Stimulated activated CD4-positive, alpha-beta T cell treated with anti-CD3 and anti-CD28 coated beads, TNF-alpha, amount 100 ng/mL, for 24 hours (primary cell): ENCODE measurements at places on chromosomes 5 and 9.

- DNase-seq, result no peak
Observed at GRCh38 chr5:3742750-3743149, 147.1 kb downstream of the IRX1 start.

- DNase-seq, result no peak
Observed at GRCh38 chr9:137429546-137429890, 6.3 kb downstream of the NOXA1 start.

DNA sequence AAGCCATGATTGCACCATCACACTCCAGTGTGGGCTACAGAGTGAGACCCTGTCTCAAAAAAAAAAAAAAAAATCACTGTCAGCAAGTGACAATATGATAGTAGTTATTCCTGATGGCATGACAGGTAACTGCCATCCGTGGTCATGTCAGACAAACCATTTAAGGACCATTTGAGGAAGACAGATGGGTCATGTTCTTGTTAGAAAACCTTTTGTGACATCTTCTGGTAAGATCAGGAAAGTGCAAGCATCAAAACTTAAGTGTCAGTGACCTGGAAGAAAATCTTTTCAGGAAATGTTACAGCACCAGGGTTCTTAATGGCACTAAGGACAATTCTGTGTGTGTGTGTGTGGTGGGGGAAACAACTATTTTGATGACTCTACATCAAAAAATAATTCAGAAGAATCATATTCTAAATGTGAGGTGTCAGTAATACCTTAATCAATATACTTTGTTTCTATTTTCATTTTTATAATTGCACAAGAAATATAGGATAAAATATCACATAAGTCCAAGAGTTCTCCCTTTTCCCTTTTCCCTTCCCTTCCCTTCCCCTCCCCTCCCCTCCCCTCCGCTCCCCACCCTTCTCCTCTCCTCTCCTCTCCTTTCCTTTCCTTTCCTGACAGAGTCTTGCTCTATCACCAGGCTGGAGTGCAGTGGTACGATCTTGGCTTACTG is 17.8 kb downstream of the SLC38A9 start:
- no peak for DNase-seq

DNA sequence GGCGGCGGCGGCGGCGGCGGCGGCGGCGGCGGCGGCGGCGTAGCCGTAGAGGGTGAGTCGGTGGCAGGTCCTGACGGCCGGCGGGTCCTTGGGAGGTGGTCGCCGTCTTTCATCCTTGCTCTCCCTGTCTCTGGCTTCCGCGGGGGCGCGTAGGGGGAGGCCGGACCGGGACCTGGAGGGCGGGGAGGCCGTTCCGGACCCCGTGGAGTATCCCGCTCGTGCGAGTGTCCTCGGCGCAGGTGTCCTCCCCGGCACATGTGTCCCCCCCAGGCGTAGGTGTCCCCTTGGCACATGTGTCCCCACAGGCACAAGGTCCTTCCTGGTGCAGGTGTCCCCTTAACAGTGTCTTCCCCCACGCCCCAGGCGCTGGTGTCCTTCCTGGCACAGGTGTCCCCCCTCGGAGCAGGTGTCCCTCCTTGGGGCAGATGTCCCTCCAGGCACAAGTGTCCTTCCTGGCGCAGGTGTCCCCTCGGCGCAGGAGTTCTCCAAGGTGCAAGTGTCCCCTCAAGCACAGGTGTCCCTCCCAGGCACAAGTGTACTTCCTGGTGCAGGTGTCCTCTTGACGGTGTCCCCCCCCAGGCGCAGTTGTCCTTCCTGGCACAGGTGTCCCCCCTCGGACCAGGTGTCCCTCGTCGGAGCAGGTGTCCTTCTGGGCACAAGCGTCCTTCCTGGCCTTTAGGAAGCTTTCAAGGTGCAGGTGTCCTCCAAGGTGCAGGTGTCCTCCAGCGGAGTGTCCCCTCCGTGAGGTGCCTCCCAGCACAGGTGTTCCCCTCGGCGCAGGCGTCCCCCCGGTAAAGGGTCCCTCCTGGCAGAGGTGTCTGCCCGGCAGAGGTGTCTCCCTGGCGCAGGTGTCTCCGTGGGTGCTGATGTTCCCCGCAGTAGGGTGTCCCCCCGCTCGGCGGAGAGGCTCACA is 519 bp downstream of the EXOC3 start:
- DNase-seq, result no peak

DNA sequence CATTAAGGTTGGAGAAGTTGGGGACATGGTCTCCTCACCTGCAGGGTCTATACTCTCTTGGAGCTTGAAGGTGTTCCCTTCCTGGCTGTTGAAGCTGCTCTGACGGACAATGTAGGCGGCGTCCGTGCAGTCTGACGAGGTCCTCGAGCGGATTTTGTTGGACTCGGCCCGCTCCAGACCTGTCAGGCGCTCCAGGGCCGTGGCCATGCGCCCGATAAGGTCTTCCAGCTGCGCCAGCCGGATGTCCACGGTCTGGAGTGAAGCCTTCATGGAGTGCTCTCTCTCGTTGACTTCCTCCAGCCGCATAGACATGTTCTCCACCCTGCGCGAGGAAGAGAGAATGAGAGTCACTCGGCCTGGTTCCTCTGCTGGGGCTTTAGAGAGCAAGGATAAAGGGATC is 122.6 kb upstream of the KLF9 start:
- DNase-seq, result no peak

GRCh38 chr9:134789168-134789567 is 91.4 kb upstream of the FCN2 start:
- no peak for DNase-seq
